ENCODE measurements at places on chromosomes 2 and 18. TPM values are rescaled to one million over a fixed set of nuclear protein-coding genes. Genes with fewer than 3 reads are reported as not detected.

GRCh38 chr2:108182489-108182888 is 57.3 kb upstream of the SULT1C3 start:
- DNase-seq: no peak

RFX8 gene
- total RNA-seq: 0.54 TPM

DNA sequence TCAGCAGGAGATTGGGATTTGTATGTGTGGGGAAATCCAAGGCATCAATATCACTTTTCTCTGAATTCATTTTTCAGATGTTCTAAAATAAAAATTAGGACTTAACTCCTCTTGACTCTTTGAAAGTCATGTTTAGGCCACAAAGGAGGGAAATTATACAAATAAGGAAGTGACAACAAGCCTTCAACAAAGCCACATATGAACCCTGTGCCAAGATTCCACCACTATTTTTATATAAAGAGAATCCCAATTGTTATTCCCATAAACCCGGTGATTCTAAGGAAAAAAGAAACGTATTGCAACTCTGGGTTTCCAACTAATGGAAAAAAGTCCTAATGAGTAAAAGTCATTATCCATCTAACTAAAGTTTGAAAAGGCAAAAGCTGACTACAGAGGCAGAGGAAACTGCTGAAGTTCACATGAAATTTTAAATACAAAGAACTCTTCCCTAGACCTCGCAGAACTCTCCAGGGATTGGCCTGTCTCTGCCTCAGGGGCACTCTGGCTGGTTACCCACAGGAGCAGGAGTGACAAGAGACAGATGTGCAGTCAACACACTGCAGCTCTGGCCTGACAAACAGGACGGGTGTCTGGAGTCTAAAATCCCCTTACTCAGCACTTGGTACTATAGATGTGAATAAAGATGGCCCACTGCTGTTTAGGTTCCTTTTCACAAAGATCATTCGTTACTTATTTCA is 11.5 kb downstream of the NPC1 start:
- DNase-seq: no peak

DNA sequence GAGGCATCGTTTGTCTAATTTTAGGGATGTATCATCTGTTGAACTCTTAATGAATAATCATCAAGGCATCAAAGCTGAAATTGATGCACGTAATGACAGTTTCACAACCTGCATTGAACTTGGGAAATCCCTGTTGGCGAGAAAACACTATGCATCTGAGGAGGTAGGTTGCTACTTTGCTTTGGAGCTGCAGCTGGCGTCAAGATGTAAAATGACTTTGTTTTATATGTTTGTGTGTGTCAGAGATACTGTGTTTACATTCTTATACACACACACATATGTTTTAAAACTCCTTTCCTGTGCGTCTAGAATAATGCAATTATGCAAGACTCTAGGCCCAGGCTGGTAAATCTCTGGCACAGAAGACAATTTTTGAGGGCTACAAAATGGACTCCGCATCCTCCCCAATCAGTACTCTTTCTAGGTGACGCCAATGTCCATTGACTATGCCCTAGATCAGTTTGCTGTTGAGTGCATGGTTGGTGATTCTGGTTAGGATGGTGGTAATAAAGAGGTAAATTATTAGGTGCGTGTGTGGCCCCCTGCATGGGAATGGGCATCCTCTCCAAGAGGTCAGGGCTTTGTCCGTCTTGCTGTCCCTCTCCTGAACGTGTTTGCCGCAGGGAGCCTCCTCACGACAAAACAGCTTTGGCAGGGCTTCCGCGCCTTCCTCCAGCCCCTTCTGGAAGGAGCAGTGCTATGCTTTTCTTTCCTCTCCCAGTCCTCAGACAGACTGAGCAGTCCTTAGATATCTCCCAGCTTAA is 68.2 kb upstream of the EML6 start:
- no peak for DNase-seq

TFCP2L1 gene
- total RNA-seq: not detected

GRCh38 chr2:187826023-187826422 is 271.8 kb upstream of the TFPI start:
- no peak for DNase-seq

DNA sequence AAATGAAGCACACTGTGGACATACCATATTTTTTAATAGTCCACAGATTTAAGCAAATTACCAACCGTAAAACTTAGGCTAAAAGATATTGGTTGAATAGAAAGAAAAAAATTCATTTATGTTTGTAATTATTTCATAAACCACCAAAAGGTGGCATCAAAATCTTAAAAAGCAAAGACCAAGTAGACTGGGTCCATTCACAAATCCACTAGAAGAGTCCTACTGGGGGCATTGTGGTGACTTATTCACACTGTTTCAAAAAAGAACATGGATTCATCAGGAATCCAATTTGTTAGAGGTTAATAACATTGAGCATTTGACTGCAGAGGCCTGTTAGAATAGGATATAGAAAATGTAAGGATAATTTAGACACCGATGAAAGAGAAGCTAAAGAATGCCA is 194.9 kb upstream of the KYNU start:
- DNase-seq: no peak

- DNase-seq: no peak
These were observed 72.3 kb downstream of the IL1R2 start for GRCh38 chr2:102063941-102064678.

- no peak for DNase-seq
These were observed 9.3 kb downstream of the BARD1 start for GRCh38 chr2:214800180-214800579.

- no peak for DNase-seq
These were observed 797.5 kb upstream of the ID2 start for GRCh38 chr2:7884338-7884737.

GRCh38 chr2:102664471-102664909 is 45.1 kb downstream of the SLC9A2 start:
- DNase-seq: no peak

DNA sequence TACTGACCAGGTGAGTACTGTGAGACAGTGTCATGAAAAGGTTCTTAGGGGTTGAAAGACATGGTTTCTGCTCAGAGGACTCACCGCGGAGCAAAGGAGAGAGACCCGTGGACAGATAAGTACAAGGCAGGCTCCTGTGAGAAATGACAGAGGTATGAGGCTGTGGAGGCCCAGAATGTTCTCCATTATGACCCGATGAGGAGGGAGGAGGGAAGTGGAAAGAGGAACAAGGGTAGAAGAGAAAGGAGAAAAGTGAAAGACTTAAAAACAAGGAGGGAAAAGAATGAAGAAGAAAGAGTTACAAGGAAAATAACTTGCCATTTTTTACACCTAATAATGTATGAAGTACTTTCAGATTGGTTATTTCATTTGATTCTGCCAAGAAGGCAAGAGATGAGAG is 29.8 kb downstream of the MAPRE3 start:
- no peak for DNase-seq

DNA sequence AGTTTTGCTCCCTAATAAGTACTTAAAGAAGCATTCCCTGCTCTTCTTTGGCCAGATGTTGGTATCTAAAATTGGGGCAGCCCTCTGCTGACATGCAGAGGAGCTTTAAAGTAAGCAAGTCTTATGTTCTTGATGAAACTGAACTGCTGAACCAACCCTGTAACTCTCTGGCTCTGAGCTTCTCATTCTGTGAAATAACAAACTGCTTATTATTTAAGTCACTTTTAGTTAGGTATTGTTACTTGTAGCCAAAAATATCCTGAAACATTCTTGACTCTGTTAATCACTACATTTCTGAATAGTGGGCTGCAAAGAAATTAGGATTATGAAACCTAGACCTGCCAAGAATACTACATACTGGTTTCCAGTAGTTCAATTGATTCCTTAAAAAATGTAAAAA is 15.5 kb downstream of the PPP3R1 start:
- no peak for DNase-seq
